ENCODE measurements at places on chromosomes 1 and 21. TPM values are rescaled to one million over a fixed set of nuclear protein-coding genes. Genes with fewer than 3 reads are reported as not detected.
A peak's percentile ranks its signal among the peaks of the same experiment; 100 is the strongest.

- DNase-seq, result no peak
Observed at GRCh38 chr1:184608990-184609389, 145.7 kb downstream of the EDEM3 start.

Gene ZFP69
- 2.9 TPM for total RNA-seq

DNA sequence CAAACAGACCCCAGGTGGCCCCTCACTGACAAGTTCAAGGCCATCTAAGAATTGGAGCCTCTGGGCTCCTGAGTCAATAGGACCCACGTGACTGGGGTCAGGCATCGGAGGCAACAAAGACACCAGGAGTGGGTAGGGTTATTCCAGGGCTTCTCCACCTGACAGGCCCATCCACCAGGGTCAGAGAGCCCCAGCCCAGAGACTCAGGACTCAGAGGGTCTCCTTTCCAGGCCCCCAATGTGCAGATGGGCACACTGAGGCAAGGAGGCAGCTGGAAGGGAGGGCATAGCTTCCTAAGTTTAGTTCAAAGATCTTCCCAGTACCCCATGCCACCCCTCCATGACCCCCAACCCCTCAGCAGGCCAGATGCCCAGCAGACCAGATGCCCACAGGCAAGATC lies 388.6 kb downstream of the MATN1 start:
- DNase-seq, result no peak

DNA sequence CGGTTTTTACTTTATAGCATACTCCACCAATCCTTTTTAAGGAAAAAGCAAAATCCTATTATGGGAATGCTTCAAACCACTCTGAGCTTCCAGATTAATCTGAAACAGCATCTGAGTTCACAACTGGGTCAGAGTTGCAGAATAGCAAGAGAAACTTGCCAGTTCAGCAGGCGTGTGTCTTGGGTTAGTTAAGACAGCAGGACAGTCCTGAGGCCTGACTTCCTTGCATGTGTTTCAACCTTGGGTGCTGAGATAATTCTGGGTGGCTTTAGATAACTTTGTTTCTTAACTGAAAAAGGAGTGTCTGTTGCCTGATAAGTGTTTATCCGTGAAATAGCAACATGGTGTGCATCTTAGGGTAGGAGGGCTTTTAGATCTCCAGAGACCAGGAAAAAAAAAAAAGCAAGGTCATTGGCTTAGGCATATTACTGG lies 169.2 kb downstream of the DHRS3 start:
- peak; percentile 65 for DNase-seq

DNA sequence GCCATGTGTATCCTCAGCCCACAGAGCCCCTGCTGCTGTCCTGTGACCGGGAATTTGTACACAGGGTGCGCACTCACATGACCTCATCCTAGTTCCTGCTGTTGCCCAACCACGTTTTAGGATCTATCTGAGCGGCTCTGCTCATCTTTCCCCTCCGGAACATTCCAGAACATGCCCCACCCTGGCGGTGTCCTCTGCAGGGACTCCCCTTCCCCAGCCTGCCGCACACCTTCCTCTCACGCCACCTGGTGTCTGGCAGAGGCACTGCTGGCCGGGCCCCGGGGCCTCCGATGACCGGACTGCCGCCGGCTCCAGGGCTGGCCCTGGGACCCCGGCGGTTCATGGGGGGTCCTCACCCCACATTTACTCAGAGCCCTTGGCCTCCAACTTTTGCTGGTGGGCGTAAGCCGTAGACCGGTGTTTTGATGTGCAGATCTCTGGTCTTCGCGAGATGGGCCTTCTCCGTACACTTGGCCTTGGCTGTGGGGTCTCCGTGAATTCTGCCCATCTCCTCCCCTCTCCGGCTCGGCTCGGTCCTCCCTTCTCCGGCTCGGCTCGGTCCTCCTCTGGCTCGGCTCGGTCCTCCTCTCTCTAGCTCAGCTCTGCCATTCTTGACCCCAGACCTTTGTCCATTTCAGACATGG lies 29.5 kb downstream of the ARHGEF16 start:
- DNase-seq, result peak; percentile 53

GRCh38 chr1:223887747-223888418 lies 42.1 kb upstream of the TP53BP2 start:
- peak; percentile 98 for DNase-seq

Gene LCE2C
- not detected for total RNA-seq
